SW 1271 (cell line): ENCODE measurements at places on chromosomes 1 and 21.

GRCh38 chr1:29444782-29445729, 208.7 kb downstream of the PTPRU start:
- DNase-seq = no peak

- DNase-seq = no peak
Measured at GRCh38 chr1:153389973-153390879, 647 bp downstream of the S100A8 start.

- peak; percentile 25 for DNase-seq
Measured at GRCh38 chr1:113452921-113453770, 62.8 kb downstream of the MAGI3 start.

GRCh38 chr1:18957136-18957521, 653 bp upstream of the IFFO2 start:
- no peak for DNase-seq

- DNase-seq = no peak
Measured at GRCh38 chr1:238530209-238530851, 639.6 kb upstream of the ZP4 start.

GRCh38 chr1:93613898-93614297, 67.7 kb downstream of the BCAR3 start:
- DNase-seq = no peak

DNA sequence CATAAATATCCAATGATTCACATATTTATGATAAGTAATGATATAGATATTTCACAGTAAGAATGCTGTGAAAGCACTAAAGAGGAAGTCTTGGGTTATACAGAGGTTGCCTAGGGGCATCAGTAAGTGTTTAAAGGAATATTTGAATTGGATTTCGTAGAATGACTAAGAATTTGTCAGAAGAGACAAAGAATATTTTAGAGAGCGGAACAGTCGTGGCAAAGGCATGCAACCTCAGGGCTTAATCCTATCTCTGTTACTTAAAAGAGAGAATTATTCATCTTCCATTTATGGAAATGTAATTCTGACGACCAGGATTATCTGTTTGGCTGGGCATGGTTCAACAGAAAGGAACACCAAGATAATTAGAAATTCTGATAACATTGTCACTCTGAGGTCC, 171.9 kb upstream of the NR5A2 start:
- DNase-seq = peak; percentile 57

DNA sequence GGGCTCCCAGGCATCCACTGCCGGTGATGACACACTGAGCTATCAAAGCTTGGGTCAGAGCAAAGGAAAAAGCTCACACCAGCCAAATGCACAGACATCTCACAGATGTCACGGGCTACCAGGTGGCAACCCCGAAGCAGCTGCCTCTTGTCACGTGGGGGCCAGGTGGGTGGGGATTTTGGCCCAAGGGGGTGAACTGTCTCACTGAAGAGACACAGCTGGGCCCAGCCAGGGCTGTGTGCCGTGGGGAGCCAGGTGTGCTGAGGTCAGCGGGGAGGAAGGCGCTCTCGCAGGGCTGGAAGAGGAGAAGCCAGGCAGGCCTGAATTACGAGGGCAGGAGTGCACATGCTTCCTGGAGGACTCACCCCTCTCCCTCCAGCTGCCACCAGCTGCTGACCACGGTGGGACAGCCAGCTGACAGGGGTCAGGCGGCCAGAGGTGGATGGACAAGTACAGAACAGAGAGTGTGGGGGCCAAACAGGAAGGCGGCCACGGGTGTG, 32.4 kb downstream of the KCNN3 start:
- no peak for DNase-seq

- no peak for DNase-seq
Measured at GRCh38 chr1:31750858-31751510, 13.2 kb downstream of the ADGRB2 start.

- DNase-seq = no peak
Measured at GRCh38 chr1:22333516-22334121, 118.0 kb upstream of the ZBTB40 start.

DNA sequence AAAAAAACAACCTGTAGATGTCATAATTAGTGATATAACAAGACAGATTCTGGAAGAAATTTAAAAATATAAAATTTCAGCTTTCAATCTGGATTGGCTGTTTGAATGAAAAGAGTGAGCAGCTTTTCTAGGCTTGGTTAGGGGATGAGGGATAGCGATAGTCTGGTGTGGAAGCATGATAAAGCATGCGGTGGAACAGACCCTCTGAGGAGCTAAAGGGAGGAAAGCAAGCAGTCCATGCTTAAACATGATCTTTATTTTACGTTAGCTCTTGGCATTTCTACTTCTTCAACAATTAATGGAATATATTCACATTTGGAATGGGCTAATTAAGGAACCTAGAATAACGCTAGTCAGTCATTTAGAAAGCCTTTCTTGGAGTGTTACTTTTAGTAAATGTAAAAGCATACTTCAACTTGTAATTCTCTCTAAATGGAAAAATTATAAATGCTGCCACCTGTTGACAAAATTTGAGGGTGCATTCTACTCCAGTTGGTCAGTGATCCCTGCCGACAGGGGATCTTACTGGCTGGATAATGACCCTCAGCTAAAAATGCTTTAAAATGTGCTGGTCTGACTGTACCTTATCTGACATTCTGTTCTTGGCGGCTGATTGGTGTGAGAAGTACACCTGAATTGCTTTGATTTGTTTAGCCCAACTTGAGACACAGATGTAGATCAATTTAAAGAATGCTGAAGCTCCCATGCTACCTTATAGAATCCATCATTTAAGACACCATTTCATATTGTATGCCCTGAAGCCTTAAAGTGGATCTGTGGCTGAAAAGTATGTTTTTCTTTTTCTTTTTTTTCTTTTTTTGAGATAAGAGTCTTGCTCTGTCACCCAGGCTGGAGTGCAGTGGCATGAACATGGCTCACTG, 61.2 kb downstream of the AK4 start:
- DNase-seq = peak; percentile 43

DNA sequence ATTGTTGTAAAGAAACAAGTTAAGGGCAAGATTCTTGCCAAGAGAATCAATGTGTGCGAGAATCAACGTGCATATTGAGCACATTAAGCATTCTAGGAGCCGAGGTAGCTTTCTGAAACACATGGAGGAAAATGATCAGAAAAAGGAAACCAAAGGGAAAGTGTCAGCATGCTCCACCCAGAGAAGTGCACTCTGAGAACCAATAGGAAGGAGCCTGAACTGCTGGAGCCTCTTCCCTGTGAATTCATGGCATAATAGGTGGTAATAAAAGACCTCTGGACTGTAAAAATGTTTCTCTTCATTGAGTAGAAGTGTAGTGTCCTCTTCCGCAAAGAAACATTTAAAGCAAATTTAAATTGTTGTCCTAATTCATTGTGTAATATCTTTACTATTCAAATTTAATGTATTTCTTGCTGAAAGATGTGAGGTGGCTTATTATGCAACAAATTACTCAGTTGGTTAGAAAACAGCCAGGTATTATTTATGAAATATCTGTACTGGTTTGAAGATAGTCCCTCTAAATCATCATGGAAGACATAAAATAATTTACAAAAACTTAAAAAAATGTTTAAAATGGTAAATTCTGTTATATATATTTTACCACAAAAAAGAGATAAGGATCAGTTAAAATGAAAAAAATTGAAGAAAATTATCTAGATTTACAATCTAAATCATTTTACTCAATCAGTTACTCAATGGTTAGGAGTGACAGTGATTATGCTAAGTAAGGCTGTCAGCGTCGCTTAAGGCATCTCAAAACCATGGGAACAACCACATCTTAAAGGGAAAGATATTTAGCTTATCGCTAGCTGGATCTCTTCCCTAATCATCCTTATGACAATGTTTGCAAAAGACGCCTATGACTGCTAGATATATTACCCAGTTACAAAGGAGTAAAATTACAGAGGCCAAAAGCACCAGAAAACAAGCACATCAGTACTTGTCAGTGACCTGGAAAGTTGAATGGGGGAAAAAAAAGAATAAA, 31.3 kb downstream of the NVL start:
- no peak for DNase-seq

GRCh38 chr1:30315185-30315960, 408.0 kb downstream of the MATN1 start:
- no peak for DNase-seq

DNA sequence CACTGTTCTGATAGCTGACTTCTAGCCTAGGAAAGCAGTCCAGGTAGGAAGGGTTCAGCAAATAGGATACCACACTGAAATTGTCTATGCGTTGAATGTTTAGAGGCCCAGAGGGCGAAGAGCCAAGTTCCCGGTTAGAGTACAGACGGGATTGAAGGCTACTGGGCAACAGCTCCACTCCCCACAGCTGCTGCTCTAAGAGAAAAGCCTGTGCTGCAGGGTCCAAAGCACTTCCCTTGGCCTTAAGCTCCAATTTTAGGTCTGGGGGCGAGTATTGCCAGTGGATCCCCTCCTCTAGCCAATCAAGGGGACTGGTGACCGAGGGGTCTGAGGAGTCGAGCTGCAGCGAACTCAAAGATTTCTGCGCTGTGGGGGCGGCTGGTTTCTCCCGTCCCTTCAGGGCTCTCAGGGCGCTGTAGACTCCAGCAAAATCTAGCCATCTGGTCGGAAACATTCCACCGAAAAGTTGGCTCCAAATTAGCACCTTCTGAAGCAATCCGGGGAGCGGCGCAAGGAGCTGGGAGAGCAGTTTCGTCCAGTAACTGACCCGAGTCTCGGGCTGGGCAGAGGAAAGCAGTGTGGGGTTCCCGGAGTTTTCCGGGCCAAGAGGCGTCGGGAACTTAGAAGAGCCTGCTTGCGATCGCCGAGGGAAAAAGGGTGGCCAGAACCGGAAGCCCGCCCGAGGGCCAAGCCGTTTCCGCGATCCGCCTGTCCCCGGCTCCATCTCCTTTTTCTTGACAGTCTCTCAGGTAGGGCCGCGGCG, 748 bp downstream of the PPP1R15B start:
- peak; percentile 37 for DNase-seq

GRCh38 chr1:92544756-92545165, 58.0 kb upstream of the GFI1 start:
- DNase-seq = no peak

DNA sequence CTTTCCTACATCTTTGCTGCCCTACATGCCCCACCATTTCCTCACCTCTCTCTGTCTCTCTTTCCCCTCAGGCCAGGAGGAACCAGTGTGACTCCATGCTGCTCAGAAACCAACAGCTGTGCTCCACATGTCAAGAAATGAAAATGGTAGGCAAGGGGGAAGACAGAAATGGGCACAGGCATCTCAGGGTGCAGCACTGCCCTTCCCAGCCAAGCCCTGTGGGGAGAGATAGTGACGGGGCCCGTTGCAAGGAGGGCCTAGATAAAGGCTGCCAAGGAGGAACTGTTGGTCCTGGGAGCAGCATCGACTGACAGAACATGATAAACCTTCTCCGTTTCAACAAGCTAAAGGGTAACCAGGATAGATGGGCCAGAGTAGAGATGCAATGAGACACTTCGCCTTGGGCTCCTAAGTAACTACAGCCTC, 12.5 kb upstream of the PIGC start:
- DNase-seq = no peak

DNA sequence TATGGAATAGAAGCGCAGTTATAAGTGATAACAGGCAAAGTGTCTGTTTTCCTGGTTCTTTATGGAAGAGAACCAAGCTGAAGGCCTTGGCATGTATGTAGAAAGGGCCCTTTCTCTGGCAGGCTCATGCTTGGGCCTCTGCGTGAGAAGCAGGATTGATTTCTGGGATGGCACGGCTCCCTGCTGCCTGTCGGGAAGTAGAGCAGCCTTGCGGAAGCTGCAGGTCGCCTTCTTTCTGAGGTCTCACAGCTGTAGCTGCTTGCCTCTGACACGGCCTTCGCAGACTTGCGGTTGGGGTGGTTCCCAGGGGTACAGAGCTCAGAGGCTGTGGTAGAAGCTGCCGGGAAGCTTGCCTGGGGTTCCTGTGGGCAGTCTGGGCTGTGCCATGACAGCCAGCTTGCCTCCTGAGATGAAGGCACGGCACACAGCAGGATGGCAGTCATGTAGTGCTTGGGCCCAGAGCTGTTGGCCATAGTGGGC, 39.4 kb downstream of the TRAPPC10 start:
- no peak for DNase-seq

DNA sequence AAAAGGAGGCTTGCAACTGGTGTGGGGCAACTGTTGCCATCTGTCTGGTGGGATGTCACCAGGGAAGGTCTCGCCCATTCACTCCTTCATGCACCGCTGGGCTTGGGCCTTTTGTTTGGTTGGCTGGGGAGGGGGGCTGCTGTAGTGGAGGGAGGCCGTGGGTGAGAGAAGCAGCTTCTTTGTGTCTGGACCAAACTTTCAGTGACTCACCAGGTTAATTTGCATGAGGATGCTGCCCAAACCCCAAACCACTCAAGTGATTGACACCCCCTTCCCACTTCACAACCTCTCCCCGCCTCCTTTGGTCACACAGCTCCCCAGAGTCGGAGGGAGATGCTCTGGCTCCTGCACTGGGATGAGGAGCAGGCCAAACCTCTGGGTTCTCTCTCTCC, 19.7 kb downstream of the BTG2 start:
- DNase-seq = no peak

- no peak for DNase-seq
Measured at GRCh38 chr1:233505130-233505529, 108.8 kb upstream of the KCNK1 start.

DNA sequence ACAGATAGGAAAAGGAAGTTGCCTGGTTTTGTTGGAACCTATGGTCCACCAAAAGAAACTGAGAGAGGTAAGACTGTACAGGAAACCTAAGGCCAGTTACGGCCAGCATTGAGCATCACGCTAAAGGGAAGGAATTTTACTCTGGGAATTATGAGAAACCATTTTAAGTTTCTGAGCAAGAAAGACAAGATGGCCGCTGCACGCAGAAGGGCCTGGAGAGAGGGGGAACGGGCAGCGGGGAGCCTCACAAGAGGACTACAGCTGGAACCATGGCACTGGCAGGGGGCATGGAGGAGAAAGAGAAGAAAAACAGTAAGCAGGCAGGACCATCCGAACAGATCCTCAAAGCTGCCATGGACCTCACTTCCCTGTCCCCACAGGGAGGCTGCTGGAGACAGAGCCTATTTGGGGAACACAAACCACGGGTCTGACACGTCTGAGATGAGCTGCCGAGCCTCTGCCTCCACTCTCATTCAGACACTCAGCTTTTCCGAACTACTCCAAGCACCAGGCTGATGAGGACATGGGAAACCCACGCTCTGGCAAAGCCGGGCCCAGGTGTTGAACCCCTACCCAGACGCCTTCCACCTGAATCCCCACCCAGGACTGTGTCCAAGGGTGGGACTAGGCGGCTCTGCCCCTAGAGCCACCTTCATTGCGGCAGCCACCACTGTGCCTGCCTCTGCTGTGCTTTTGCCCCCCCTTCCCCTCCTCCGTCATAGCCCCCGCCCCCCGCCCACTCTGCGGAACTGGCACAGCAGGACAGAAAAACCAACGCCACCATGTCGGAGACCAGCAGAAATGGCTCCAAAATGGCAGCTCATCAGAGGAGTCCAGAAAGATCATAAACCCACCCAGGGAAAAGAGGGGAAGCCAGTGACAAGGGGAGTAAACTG, 69.0 kb downstream of the CD46 start:
- no peak for DNase-seq

- DNase-seq = no peak
Measured at GRCh38 chr1:184640505-184640904, 114.2 kb downstream of the EDEM3 start.
